Lung (tissue), 17 donors: ENCODE measurements at places on chromosomes 1 and 21. TPM values are rescaled to one million over a fixed set of nuclear protein-coding genes. Genes with fewer than 3 reads are reported as not detected.

GRCh38 chr1:119711804-119712341 is at the start of gene PHGDH:
PHGDH (plus strand) TSS chr1:119711934; CDS start chr1:119712023, 89 bp downstream.
- peak; percentile 95 for DNase-seq

DNA sequence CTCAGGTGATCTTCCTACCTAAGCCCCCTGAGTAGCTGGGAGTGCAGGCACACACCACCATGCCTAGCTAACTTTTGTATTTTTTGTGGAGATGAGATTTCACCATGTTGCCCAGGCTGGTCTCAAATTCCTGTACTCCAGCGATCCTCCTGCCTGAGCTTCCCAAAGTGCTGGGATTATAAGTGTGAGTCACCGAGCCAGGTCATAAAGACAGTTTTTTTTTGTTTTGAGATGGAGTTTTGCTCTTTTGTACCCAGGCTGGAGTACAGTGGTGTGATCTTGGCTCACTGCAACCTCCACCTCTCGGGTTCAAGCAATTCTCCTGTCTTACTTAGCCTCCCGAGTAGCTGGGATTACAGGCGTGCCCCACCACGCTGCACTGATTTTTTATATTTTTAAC is 42.1 kb downstream of the KIF1B start:
- no peak for DNase-seq

PTPN7 gene
- total RNA-seq = 4.5 TPM

KANK4 gene
- 1.6 TPM for total RNA-seq

- DNase-seq = no peak
Measured at GRCh38 chr1:157403608-157404007, 148.7 kb downstream of the FCRL5 start.

- DNase-seq = no peak
Measured at GRCh38 chr1:67691712-67692111, 6.7 kb downstream of the GADD45A start.

B4GALT3 gene
- 28.0 TPM for total RNA-seq

FAM43B gene
- total RNA-seq = 0.67 TPM

DNA sequence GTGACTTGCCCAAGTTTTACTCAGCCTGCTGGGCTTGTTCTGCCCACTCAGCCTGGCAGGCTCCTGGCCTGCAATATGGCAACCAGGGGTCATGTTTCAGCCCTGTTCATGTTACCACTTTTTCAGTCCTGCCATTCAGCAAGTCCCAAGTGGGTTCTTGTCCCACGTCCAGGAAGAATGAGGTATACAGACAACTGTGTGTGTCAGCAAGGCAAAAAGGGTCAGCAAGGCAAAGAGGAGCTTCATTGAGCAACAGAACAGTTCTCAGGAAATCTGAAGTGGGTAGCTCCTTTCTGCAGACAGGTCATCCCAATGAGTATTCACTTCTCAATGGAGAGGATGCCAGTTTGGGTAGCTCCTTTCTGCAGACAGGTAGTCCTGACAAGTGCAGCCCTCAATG is 1233.3 kb upstream of the B3GALT2 start:
- DNase-seq = no peak

DNA sequence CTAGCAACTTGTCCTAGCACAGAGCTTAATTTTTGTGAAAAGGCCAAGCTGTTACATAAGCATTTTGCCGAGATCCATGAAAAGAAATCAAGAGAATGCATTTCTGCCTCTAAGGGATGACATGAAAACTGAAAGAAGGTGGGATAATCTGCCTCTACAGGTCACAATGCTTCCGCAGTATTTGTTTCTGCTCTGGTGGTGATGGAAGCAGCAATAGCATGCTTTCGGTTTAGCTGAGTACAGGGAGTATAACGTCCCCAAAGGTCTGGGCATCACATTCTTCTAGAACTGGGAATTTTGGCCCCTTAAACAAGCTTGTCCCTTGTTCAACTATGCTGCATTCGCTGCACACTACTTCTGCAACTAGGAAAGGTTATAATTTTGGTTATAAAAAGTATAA is 14.4 kb upstream of the MAGI3 start:
- DNase-seq = no peak

DNA sequence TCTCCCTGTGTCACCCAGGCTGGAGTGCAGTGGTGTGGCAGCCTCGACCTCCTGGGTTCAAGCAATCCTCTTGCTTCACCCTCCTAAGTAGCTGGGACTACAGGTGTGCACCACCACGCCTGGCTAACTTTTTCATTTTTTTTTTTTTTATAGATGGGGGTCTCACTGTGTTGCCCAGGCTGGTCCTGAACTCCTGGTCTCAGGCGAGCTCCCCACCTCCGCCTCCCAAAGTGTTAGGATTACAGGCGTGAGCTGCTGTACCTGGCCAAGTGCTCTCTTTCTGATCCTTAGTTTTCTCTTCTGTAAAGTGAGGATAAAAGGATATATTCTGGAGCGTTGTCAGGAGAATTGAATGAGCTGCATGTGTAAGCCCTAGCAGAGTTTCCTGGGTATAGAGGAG is 68.7 kb downstream of the GALNT2 start:
- no peak for DNase-seq

GRCh38 chr1:156690675-156691036 is 13.4 kb upstream of the NES start:
- DNase-seq = no peak
